ENCODE measurements at places on chromosomes 1 and 21. TPM values are rescaled to one million over a fixed set of nuclear protein-coding genes. Genes with fewer than 3 reads are reported as not detected.
A peak's percentile ranks its signal among the peaks of the same experiment; 100 is the strongest.

- H3K27me3 ChIP-seq: peaks cover 7% of the 10 kb centered on the region
- peak overlapping the region; percentile 96 for H3K27ac ChIP-seq
- peak overlapping the region; percentile 85 for H3K4me3 ChIP-seq
- peaks cover 39% of the 10 kb centered on the region for H3K4me1 ChIP-seq
- peaks cover 5% of the 10 kb centered on the region for H3K36me3 ChIP-seq
- DNase-seq: peak; percentile 85
Measured at GRCh38 chr1:53376041-53376461, 48.2 kb upstream of the LRP8 start.

Gene OR2T8
- total RNA-seq: not detected

DNA sequence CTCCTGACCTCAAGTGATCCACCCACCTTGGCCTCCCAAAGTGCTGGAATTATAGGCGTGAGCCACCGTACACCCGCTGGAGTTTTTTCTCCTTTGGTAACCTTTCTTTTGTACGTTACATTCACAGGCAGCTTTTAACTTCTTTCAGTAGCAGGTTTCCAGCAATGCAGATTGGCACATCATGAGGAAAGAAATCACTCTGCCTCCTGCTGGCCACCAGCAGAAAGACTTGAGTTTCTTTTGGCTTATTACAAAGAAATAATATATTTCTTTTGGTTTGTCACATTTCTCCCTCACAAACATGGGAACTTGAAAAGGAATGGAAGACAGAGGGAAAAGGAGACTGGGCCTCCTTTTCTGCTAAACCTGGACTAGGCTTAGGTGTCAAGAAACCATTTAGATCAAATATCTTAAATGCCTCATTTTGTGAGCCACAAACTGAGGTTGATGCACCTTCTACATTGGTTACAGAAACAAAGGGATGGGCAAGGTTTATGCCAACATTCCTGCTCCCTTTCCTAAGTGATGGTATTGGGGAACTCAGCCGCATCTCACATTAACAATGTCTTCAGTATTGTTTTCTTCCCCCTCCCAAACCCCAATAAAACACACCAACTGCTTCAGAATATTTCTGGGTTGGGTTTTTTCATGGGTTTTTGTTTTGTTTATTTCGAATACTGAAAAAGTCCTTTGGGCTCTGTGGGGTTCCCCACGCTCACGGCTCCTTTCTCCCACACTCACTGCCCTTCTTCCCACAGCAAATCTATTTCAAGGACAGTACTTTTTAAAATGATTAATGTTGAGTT lies 7.7 kb downstream of the ENSA start:
- H3K27me3 ChIP-seq: no peaks in the 10 kb centered on the region
- peak overlapping the region; percentile 59 for H3K27ac ChIP-seq
- DNase-seq: peak; percentile 45

Gene CDCA8
- total RNA-seq: 10.4 TPM

Measured in glutamatergic neuron (in vitro differentiated cells).